Activated T-helper 1 cell treated with anti-CD3 and anti-CD28 coated beads, Interleukin-12 subunit alpha, Interleukin-12 subunit beta, Interleukin-2, Interleukin-4 antibody, amounts not matched to agents 30 ng/mL and 10 ng/mL and 1 ng/mL, durations not matched to agents 14 hours and 24 hours and 36 hours (primary cell): ENCODE measurements at places on chromosomes 16 and 17. TPM values are rescaled to one million over a fixed set of nuclear protein-coding genes. Genes with fewer than 3 reads are reported as not detected.

The AANAT gene
- total RNA-seq: not detected in 2 replicates

DNA sequence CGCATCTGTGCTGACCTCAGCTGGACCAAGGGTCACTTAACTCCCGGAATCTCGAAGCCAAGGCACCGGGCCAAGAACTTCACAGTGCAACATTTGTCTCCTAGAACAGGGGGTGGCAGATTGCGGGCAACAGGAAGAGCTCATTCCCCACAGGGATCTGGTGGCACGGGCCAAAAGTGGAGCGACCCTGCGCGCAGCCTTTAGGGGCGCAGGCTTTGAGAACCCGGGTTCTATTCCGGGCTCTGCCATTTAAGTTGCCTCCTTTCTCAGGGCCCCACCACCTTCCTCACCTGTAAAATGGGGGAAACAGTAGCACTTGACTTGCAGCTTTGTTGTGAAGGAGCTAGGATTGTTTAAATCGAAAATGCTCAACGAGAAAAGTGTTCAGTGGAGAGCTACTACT, 651 bp downstream of the SHMT1 start:
- no peak for DNase-seq

- no peak for DNase-seq
Observed at GRCh38 chr16:49280105-49280741, 1.4 kb downstream of the CBLN1 start.

DNA sequence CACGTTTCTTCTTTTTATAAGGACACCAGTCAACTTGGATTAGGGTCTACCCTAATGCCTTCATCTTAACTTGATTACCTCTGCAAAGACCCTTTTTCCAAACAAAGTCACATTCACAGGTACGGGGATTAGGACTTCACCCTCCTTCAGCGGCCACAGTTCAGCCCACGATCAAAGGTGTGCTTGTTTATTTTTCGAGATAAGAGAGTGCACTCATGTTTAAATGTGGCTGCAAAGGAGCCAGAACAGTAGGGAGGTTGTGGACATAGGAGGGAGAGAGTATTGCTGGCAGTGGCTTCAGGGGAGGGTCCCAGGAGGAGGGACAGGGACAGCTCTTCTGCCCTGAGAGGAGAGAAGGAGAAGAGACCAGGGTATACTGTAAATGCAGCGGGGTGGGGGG, 46.7 kb downstream of the MGAT5B start:
- DNase-seq: no peak
